ENCODE measurements at places on chromosomes 4 and X.

GRCh38 chr4:168847771-168848502 is 162.1 kb downstream of the CBR4 start:
- DNase-seq = no peak

DNA sequence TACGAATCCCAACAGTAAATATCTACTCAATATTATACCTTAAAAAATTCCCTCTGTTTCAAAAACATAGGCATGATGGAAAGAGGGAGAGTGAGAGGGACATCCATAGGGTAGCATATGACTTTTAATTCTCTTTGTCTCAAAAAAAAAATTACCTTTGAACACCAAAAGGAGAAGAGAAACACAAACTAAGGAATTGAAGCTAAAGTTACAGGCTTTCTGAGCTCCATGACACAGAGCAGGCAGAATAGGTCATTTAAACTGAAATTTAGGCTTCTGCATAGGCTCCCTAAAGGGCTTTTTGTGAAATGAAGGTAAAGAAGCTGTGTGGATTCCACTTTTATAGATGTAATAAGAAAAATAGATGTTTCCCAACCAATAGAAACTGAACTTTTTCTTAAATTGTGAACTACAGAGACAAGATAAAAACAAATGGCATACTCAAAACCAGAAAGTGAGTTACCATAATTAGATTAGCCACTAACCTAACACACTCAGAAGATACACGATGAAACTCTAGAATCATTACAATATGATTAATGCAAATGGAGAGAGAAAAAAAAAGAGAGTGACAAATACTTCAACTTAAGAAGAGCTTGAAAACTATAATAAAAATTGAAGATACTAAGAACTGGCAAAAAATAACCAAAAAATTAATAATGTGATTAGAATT is 584.6 kb downstream of the GABRG1 start:
- no peak for DNase-seq

- DNase-seq = no peak
Observed at GRCh38 chrX:72274526-72274925, 2.5 kb downstream of the RPS4X start.

- DNase-seq = no peak
Observed at GRCh38 chr4:4386296-4386735, 586 bp upstream of the NSG1 start.

- no peak for DNase-seq
Observed at GRCh38 chr4:4422856-4423499, 36.1 kb downstream of the NSG1 start.

DNA sequence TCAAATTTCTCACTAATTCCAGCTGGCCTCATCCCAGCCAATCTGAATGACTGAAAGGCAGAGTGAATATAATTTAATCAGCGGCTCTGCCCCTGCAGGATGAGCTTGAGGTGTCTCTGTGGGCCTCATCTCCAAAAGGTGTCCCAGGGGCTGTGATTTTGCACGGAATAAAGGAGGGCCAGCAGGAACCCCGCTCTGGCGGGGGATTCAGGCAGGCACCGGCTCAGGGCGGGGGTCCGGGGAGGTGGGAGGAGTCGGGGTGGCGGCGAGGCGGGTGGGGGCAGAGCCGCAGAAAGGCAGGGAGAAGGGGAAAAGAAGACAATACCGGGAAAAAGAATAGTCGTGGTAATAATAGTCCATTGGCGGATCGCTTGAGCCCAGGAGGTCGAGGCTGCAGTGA is 16.0 kb upstream of the ERCC6L start:
- DNase-seq = no peak

DNA sequence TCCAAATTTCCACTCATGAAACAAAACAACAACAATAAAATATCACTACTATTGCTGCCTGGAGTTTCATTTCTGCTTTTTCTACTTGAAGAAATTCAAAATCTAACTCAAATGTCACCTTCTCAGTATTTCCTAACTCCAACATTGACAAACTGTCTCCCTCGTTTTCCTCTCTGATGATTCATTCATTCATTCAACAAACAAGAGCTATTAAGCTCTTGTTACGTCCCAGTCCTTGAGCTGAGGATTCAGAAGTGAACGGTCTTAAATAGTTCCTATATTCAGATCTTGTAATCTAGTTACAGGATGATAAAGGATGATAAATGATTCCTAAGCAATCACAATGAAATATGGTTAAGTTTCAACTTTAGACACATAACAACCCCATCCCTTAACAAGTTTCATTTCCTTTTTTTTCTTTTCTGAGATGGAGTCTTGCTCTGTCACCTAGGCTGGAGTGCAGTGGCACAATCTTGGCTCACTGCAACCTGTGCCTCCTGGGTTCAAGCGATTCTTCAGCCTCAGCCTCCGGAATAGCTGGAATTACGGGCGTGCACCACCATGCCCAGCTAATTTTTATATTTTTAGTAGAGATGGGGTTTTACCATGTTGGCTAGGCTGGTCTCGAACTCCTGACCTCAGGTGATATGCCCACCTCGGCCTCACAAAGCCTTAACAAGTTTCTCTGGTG is 1.7 kb downstream of the SLC9B2 start:
- DNase-seq = no peak

DNA sequence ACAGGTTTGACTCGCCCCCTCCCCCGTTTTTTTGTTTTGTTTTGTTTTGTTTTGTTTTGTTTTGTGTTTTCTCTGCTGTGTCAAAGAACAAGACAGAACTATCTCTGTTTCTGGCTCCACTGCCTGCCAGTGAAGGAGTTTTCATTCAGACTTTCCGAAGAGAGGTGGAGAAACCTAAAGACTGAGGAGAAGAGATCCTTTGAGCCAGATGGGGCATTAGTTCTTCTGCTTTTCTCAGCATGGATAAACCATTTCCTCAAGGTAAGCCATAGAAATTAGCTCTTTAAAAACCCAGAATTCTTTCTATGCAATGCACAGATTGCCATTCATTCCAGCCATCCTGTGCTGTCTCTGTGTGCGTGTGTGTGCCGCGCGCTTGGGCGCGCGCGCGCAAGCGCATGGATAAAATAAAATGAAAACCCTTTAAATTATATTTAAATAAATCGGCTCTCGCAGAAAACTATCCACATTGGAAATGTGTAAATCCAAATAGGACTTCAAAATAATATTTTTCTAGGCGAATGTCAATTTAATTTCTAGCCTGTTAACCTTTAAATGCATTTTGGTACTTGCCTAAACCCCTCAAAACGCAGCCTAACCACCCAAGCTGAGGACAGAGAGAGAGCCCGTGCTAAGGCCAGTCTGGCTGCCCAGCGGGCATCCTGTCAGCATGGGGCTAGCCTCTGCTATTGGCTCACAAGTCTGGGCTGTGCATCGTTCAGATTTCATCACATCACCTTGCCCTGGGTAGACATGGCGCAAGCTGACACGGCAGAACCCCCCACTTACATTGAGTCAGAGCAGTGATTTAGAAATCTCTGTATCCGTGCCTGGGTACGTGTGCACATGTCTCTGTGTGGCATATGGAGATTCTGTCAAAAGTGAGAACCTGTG is 113.0 kb upstream of the VAMP7 start:
- DNase-seq = no peak

GRCh38 chr4:10180603-10180926 is 64.0 kb upstream of the WDR1 start:
- no peak for DNase-seq

GRCh38 chrX:63128509-63128908 is 222.6 kb downstream of the SPIN4 start:
- DNase-seq = no peak

DNA sequence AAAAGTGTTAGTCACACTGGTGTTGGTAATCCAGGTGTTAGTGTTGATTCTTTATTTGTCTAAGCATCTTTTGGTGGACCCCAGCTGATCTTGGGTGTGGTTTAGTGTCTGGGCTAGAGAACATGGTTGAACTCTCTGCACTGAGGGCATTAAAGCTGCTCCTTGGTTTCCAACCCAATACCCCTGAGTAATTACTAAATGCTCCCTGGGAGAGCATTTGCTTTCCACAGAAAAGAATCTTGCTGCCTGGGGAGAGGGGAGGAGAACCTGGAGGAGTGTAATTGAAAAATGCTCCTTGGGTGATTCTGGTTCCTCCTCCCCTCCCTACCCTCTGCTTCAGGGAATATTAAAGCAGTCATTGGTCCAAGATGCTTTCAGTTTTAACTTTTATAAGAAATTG is 3.1 kb downstream of the GUCY1B1 start:
- DNase-seq = no peak

- DNase-seq = no peak
Observed at GRCh38 chr4:11564021-11564420, 135.3 kb upstream of the HS3ST1 start.

GRCh38 chr4:179678093-179678814 is 2236.0 kb upstream of the AGA start:
- DNase-seq = no peak

- DNase-seq = no peak
Observed at GRCh38 chr4:106104276-106104675, 209.0 kb downstream of the NPNT start.

- no peak for DNase-seq
Observed at GRCh38 chrX:19512961-19513360, 2.3 kb downstream of the MAP3K15 start.

DNA sequence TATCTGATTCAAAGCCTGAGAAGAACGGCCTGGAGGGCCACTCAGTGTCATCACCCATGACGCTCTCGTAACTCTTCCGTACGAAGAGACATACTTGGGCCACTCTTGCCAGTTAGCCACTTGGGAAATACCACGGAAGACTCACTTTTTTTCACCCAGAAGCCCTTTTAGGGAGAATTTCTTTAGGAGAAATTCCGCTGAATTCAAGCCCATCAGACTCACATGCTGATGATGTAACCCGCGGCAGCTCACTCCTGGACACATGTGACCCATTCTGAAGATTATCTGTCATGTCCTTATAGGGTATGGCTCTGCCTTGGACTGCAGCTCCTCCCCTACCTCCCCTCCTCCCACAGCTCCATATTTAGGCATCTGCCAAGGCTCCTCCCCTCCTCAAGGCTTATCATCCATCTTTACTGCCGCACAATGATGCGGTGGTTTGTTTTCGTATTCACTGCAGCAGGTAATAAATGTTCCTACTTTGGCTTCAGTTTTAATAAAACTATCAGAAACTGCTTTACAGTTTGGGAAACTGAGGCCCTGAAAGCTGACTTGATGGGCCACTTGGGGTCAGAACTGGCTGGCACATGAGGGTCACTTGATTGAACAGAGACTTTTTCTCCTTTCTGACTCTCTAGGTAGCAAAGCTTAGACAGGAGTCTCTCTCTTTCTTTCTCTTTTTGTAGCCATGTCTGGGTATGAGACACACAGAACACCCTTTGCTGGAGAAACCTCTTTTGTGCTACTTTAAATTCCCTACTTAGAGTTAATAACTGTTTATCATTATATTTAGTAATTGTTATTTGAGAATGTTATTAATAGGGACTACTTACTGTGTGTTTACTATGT is 42.1 kb downstream of the RHOH start:
- no peak for DNase-seq

DNA sequence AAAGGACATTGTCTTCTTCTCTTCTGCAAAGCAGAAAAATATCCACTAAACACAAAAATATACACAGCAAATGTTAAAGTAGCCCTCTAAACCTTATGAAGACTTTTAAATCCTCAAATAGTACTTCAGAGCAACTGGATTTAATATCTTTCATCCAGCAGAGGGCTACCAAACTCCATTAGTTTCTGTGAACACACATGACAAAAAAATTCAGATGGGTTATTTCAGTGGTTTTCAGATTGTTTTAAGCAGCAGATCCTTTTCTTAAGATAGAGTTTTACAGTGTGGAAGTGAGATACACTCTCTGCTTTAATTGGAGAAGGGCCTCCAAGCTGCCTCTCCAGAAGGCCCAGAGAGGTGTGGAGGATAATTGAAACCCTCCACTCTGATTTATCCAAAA is 56.7 kb downstream of the ANK2 start:
- no peak for DNase-seq

DNA sequence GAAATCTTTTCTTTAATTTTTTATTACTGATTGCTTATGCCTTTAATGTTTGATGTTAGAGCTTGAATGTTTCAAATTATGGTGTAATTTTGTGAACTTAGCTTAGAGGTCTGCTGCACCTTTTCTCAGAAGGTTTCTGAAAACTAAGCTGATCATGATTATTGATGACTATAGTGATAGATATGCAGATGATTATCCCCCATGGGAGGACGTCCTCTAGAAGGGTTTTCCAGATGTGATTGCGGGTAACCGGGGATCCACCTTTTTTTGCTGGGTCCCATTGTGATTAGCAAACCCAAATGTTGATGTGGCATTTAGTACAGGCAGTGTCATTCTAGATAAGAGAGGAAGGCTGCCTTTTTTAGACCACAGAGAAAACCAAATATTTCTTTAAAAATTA is 272.9 kb downstream of the FBXO8 start:
- no peak for DNase-seq

DNA sequence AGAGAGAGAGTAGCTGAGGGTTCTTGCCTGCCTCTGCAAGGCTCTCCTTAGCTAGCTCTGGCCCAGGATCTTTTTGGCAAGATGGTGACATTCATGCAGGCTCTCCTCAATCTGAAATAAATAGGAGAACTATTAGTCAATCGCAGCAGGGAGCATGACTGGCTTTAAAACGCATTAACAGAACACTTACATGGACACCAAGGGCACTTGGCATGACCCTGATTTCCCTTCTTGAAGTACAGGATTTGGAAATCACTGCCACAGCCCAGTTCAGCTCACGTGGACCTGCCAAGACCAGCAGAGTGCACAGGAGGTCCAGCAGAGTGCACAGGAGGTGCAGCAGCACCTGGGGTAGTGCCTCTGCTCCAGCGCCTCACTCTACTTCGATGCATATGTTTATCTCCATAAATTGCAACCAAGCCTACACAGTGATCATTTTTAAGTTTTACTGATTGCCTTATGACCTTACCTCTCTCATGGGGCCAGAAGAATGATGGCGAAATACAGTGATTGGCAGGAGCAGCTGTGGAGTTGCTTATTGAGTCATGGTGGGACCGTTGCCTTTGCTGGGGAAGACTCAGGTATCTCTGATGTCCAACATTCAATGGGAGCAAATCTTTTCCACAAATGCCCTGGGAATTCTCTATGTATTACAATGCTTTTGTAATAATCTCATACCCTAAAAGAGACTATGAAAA is 122.4 kb downstream of the SYNPO2 start:
- DNase-seq = no peak

- DNase-seq = no peak
Observed at GRCh38 chr4:82948647-82949204, 48.2 kb downstream of the THAP9 start.

DNA sequence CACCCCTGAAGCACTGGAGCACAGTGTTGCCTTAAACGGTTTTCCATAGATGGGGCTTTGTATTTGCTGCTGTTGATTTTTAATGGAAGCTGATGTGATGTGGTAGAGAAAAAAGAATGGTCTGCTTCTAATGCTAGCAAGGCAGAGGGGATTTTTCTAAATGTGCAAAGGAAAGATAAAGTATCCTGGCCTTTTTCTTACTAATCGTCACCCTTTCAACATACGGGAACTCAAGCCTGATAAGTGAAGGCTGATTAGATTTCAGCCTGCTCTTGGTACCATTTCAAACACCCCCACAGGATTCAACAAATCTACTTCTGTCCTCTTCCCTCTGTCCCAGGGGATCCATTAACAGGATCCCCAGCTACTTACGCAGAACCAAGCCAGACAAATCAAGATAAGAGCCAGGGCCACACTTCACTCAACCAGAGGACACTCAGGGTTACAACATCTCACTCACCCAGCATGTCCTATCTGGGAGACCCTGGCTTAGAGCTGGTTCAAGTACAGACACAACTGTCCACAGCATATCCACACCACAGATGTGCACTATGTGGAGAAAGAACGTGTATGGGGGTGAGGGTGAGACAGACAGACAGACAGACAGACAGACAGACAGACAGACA is 180.0 kb downstream of the SH3KBP1 start:
- DNase-seq = no peak

All from activated CD4-positive, alpha-beta T cell treated with anti-CD3 and anti-CD28 coated beads, Interleukin-2, amount 50 U/mL, for 24 hours (primary cell).